NCI-H345 (cell line): ENCODE measurements at places on chromosomes 11 and 22.

DNA sequence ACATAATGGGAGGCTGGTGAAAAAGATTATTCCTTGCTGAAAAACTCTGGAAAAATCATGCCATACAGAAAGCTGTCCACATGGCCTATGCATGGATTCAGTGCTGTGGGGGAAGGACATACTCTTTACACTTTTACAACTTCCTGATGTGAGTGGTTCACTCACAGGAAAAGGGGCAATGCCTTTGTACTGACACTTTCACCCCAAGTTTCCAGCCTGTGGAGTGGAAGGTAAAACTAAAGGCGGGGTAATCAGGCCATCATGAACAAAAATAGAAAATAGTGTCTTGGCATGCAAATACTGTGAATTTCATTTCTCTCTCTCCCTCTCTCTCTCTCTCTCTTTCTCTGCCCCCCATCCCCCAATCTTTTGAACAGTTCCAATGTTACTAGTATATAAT, 281.8 kb downstream of the ETS1 start:
- DNase-seq, result no peak

DNA sequence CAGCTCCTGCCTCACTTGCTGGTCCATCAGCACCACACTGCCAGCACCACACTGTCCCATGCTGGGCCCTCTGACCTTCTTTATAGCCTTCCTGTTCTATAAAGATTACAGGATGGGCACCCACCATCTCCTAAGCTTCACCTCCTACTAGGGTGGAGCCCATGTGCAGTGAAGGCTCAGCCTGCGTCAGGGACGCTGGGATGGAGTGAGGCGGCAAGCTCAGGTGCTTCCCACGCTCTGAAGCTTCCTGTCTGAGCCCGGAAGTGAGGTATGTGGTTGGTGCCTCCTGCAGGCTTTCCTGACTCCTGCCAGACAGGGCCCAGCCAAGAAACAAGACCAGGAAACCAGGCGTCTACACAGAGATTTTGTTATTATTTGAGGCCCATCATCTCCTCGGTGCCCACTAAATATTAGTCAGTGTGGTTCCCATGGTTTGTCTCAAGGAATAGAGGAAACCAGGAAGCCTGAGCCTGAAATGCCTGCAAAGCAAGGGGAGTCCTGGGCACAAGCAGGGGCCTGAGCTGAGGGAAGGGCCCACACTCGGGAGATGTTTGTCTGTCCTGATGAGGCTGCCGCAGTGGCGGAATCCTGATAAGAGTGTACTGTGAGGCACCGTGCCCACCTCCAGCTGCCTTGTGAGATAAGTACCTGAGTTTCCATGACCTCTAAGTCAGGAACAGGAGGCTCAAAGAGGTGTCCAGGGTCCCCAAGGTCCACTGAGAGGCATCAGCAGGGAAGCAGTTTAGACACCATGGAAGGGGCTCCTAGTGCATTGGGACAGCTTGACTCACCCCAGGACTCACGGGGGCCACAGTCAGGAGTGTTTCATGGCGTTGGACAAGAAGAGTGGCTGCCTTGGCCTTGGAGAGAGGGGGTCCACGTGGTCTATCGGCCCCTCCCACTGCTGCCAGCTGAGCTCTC, 22.0 kb downstream of the RSPH14 start:
- DNase-seq, result no peak

- DNase-seq, result no peak
Measured at GRCh38 chr11:20243974-20244373, 83.7 kb upstream of the DBX1 start.

DNA sequence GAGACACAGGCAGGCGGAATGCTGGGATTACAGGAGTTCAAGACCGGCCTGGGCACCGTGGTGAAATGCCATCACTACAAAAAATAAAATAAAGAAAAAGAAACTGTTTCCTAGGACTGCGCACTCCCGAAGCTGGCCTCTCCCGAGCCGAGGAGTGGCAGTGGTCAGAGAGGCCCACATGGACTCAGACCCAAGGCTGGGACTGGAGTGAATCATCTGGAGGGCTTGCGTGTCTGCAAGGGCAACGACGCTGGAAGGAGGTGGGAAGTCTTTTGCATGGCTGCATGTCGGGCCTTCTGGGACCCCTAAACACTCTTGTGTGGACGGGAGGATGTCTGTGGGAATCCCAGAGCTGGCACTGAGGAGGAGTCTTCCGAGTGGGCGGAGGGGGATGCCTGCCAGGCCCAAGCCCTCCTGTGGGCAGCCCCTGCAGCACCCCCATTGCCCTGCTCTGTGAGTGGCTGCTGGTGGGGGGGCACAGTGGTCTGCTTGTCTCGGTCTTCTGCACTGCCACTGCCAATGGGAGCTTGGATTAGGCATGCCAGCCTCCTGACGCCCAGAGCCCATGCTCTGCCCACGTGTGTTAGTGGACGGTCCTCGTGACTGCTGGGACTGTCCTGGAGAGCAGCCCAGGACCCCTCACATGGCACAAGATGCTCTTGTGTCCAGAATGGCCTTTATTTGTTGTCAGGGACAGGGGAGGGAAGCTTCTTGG, 1.8 kb upstream of the AP2A2 start:
- no peak for DNase-seq

GRCh38 chr11:93936460-93936859, 84.7 kb upstream of the HEPHL1 start:
- DNase-seq, result peak; percentile 75

- DNase-seq, result peak; percentile 84
Measured at GRCh38 chr22:37849089-37849751, at the start of gene EIF3L. Gene EIF3L, plus strand, starts transcription at chr22:37849419. Its CDS starts 31 bp downstream, at chr22:37849450.
